ENCODE measurements at places on chromosomes 3 and 15.

GRCh38 chr3:153897025-153897723 is 224.0 kb upstream of the ARHGEF26 start:
- DNase-seq, result no peak

GRCh38 chr3:195093731-195094130 is 177.2 kb downstream of the XXYLT1 start:
- no peak for DNase-seq

GRCh38 chr3:126261037-126261436 is 80.7 kb upstream of the ALDH1L1 start:
- peak; percentile 83 for DNase-seq

- no peak for DNase-seq
These were observed 11.7 kb upstream of the SEMA3B start for GRCh38 chr3:50256978-50257890.

DNA sequence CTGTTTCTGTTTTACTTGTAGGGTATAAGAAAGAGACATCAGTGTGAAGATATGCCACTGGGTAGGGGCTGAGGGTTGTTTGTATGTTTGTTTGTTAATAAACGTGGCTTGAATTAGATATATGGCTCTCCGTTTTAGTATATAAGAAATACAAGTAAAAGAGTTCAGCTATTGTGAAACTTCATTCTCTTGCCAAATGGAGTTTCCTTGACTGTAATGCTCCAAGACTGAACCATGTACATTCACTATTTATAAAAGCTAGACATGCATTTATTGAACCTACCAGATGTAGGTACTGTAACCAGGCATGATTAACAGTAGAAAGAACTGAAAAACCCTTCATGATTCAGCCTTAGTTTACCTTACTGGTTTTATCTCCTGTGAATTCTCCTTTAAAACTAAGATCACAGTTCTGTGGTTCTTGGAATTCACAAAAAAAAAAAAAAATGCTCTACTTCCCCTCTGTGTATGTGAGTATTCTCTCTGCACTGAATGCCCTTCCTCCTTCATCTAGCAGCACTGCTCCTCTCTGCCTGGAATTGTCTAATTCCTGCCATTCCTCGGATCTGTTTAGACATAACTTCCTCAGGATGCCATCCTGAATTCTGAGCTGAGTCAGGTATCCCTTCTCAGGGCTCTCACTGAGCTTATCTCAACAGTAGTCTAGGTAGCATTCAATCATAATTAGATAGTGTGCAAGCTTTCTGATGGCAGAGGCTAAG is 504.4 kb downstream of the FHIT start:
- DNase-seq, result peak; percentile 33

DNA sequence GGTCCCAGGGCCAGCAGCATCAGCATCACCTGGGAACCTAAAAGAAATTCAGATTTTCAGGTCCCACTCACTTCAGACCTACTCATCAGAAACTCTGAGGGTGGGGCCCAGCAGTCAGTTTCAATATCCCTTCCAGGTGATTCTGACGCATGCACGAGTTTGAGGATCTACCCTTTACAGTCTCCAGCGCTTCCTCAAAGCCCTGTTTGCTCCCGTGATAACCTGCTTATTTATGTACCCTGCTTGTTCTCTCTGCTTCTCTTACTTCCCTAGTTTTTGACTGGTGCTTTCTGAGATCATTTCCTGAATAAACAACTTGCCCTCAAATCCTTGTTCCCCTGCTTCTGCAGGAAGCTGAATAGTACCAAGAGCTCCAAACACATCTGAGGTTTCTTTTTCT is 245.3 kb downstream of the ZNF621 start:
- DNase-seq, result no peak

- DNase-seq, result no peak
These were observed 16.8 kb downstream of the IL17RB start for GRCh38 chr3:53863145-53863544.

DNA sequence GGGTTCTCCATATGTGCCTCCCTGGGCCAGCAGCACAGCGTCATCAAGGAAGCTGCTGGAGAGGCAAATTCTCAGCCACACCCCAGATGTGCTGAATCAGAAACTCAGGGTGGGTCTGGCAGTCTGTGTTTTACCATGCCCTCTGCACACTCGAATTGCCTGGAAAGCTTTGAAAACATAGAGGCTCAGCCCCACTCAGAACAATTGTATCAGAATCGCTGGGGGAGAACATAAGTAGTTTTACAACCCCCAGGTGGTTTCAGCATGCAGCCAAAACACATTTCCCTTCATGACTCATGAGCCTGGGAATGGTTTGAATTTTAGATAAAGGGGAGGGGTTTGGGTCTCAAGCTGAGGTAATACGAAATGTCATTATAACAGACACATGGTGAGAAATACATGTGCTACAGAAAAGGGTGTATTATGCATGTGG is 9.6 kb downstream of the TGM4 start:
- DNase-seq, result peak; percentile 95

- DNase-seq, result no peak
These were observed 921.3 kb upstream of the NR2F2 start for GRCh38 chr15:95409211-95409610.

DNA sequence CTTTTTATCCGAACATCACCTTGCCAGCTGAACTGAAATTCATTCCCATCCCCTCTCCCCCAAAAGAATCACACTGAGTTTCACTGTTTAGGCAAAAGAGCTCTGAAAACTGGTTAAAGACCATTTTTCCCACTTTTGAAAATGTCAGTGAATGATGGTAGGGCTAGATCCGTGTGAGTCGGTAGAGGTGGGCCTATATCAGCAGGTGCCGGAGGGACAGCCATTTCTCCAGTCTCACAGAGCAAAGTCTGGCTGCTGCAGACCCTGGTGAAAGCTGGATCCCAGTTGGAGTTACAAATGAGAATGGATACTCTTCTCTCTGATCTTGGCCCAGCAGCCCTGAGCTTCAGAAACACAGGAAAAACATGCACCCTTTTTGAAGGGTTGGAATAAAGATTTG is 10.9 kb downstream of the ENTPD3 start:
- DNase-seq, result no peak

DNA sequence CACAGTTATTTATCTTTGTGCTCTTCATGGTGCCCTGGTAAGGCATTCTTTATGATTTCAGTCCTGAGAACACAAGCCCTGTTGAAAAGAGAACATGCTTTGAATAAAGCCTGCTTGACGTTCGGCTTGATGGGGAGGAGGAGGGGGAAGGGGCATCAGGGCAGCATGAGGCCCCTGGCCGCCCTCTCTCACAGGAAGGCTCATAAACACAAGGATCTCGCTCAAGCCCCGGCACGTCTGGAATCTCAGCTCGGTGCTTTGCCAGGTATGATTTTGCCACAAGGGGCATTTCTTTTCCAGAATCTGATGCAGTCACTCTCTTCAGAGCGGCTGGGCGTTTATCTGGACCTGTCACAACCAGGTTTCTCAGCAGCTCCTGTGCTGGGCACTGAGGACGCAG is 129.4 kb downstream of the DNAJB8 start:
- no peak for DNase-seq

DNA sequence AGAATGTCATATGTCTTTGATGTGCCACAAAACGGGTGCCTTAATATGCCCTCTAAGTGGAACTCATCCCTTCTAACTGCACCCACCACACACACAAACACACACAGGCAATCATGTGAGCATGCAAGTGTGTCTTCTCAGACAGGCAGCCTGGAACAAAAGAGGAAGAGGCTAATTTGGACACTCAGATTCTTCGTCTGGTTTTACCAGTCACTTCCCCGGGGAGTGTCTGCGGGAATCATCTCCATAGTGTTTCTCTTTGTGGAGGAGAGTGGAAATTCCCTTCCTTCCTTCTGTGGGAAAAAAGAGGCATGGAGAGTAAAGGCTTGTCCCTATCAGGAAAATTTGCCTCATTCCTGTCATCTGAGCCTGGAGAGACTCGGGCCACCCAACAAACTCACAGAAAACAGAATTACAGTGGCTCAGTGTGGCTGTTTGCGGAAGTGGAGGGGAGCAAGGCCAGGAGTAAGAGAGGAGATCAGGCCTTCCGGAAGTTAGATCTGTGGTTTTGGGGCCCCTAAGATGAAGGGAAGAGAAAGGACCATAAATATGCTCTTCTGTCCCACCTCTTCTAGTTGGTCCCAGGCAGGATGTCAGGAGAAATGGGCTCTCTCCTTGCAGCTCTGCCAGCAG is 212.6 kb upstream of the SEMA6D start:
- DNase-seq, result no peak

DNA sequence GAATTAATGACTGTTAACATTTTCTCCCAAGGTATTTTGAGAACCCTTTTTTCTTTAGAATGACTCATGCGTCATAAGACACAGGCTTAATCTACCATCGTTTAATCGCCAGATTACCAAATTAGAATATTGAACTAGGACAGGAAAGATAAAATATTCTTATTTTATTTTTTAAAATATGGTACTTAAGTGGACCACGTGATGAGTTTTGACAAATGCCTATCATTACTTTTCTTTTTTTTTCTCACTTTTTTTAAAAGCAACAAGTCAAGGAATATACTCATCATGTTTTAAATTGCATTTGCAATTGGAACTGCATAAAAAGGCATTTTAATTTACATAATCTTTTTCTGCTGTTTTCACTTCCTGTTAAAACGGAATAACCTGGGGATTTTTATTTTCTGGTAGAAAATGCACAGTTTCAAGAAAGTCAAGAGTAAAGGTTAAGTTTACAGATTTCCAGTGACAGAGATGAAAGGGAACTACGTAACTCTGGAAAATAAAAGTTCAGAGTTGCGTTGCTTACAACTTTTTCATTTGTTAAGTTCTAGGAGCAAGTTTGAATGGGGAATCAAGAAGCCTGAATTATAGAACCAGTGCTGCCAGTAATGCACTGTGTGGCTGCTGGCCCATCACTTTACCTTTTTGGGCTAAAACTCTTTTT is 23.6 kb downstream of the SIAH2 start:
- DNase-seq, result no peak

GRCh38 chr3:107346564-107346963 is 30.7 kb upstream of the CCDC54 start:
- no peak for DNase-seq

DNA sequence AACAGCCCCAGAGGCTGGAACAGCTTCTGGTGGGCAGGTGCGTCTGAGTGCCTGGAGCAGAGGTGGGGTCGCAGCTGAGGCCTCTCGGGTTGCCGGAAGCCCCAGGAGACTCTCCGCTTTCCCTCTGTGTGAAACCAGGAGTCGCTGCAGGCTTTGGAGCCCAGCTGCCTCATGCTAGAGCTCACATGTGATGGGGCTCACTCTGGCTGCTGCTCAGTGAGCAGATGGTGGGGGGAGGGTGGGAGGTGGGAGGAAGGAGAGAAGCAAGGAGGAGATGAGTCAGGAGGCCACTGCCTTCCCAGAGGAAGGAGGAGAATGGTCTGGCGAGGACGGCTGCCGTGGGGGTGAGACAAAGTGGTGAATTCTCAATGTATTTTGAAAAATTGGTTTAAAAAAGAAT is 290.1 kb upstream of the CHRNA7 start:
- DNase-seq, result no peak

DNA sequence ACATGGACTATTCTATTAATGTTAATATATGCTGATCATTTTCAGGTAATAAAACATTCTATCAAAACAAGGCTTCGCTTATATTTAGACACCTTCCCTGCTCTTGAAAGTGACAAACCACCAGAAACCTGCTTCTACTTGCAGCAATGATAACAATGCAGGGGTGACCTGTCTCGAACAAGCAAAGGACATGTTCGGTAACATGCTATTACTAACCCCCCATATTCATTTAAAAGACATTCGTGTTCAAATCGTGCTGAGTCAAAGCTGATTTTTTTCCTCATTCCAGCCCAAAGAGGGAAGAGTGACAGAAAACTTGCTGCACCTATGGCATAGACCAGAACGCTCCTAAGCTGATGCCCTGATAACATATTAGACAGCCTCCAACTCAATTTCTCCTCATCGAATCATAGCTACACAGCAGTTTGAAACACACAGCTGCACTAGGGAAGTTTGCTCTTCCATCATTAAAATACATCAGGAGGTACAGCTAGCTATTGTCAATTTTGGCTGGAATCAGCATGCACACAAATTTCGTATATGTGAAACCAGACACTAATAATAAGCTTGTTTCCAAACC is 341.5 kb downstream of the FOXP1 start:
- no peak for DNase-seq

GRCh38 chr15:52162260-52162659 is 28.9 kb downstream of the GNB5 start:
- peak; percentile 15 for DNase-seq

GRCh38 chr15:73948396-73948795 is 22.1 kb downstream of the LOXL1 start:
- DNase-seq, result no peak

- peak; percentile 99 for DNase-seq
These were observed 31.2 kb upstream of the CCDC80 start for GRCh38 chr3:112671930-112672715.

GRCh38 chr3:195227871-195228270 is 43.1 kb downstream of the XXYLT1 start:
- no peak for DNase-seq

GRCh38 chr3:184816614-184817013 is 4.6 kb downstream of the VPS8 start:
- DNase-seq, result no peak
